Activated CD4-positive, CD25-positive, alpha-beta regulatory T cell treated with anti-CD3 and anti-CD28 coated beads, Interleukin-2, amount 50 U/mL, for 24 hours (primary cell): ENCODE measurements at places on chromosomes 1 and 21.

DNA sequence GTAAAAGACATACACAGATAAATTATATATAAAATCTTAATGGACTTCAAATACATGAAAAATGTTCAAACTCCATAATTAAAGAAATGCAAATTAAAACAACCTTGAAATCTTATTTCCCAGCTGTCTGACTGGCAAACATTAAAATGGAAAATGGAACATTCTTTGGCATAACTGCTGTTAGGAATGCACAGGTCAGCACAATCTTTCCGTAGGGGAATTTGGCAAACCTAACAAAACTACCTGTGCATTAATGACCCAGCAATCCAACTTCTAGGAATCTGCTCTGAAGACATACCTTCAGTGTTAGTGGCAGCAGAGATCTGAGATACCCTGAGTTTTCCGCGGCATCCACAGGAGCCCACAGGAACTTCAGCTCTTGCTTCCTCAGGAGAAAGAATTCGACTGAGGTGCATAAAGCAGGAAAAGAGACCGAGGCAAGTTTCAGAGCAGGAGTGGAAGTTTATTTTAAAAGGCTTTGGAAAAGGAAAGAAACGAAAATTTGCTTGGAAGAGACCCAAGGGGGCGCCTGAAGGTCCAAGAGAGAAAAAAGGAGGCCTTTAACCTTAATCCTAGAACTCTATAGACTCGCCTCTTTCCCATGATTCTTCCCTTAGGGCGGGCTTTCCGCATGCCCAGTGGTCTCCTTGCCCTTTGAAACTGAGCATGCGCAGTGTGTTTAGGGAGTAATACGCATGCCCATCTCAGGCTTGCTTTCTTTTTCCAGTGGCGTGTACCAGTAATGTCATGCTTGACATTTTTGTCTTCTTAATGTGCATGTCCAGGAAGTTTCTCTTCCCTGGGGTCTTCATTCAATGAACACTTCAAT lies 24.8 kb downstream of the LYPD8 start:
- ATAC-seq = no peak

GRCh38 chr1:241074507-241074906 lies 282.5 kb downstream of the RGS7 start:
- no peak for ATAC-seq

DNA sequence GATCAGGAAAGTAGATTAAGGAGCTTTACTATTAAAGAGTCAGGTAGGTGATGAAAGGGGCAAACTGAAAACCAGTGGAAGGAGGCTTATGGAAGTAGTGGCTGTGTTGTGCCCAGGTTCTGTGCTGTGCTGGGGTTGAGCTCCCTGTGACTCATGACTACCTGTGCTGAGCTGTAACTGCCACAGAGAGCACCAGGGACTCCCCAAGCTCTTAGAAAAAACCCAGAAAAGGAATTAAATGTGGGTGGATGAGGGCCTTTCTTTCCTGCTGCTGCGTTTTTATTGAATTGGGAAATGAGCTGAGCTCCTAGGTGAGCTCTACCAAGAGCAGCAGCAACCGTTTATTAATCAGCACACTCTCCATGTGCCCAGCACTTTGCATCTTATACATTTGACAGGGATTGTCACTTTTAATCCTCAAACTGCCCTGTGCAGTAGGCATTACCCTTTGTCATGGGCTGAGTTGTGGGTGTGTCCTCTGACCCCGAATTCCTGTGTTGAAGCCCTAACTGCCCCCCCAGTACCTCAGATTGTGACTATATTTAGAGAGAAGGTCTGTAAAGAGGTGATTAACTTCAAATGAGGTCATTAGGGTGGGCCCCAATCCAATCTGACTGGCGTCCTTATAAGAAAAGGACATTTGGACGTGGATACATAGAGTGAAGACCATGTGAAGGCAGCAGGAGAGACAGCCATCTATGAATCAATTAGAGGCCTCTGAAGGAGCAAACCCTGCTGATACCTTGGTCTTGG lies 65.4 kb downstream of the AK4 start:
- ATAC-seq = peak; percentile 61

- no peak for ATAC-seq
Observed at GRCh38 chr1:244757091-244757939, 78.1 kb upstream of the COX20 start.

DNA sequence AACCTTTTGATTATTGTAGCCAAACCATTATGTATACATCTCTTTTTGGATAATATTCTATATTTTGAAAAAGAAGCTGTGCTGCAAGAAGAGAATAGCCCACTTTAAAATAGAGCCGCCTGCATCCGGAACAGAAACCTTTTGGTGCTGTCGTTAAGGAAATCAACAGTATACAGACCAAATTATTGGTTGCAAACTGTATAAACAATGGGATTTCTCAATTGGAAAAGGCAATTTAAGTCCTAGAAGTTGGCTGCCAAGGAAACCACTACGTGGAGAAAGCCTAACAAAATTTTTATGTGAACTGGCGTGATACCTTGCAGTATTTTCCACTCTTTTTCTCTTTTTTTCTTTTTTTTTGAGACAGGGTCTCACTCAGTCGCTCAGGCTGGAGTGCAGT lies 25.8 kb downstream of the DESI2 start:
- no peak for ATAC-seq

GRCh38 chr1:99849413-99849743 lies 783 bp upstream of the AGL start:
- no peak for ATAC-seq

DNA sequence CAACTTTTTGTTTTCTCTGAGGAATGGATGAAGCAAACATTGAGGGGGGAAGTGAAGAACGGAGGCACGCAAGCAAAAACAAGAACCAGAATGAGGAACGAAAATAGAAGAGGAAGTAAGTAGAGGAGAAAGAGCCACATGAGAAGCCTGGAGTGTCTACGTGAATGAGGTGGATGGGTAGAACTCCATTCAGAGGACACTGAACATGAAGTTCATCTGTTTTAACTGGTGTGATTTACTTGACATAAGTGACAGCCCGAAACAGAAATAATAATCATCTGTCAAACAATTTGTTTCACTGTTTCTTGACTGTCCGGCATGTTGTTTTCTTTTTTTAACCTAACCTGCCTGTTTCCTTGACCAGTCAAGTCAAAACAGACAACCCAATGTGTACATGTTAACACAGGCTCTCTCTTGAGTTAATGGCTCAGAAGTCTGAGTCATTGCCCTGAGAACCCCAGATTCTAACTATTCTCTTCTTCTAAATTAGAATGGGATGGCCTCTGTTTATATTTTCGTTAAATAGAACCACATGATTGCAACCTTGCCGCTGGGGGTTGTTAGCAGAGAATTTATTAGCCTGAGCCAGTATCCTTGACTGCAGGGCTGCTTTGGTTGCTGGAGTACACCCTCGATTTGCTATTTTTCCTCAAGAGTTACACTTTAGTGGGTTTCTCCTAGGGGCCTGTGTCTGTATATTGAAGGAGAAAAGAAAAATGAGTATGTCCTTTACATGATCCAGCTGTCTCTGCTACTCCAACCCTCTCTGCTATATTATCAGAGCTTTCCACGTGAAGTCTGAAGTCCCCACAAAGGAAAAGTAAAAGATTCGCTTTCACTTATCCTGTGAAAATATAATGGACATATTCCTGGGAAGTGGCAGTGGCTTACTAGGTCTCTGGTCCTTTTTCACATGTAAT lies 151.7 kb downstream of the ZC3H11B start:
- ATAC-seq = peak; percentile 36
